ENCODE measurements at places on chromosomes 1 and 21.

DNA sequence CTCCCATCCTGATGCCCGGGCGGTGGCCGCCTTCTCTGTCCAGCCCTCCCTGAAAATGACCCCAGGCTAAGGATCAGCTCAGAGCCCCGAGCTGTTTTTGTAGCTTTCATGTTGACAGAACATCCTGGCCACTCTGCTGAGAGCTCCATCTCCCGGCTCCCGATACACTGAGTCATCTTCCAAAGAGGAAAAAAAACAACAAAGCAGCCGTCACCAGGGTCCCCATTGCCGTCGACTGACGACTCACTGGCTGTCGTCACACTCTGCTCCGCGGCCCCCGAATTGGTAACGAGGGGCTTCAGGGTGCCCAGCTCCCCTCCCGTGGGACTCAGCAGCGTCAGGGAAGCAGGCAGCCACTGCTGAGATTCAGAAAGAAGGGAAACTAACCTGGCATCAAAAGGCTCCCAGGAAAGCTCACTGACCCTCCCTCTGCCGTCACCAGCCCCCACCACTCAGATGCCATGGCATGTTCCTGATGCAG, 67.2 kb downstream of the CD46 start:
- no peak for DNase-seq

GRCh38 chr1:32881291-32881690, 5.0 kb upstream of the HPCA start:
- no peak for DNase-seq

GRCh38 chr21:34043333-34043732, 30.0 kb upstream of the MRPS6 start:
- no peak for DNase-seq

DNA sequence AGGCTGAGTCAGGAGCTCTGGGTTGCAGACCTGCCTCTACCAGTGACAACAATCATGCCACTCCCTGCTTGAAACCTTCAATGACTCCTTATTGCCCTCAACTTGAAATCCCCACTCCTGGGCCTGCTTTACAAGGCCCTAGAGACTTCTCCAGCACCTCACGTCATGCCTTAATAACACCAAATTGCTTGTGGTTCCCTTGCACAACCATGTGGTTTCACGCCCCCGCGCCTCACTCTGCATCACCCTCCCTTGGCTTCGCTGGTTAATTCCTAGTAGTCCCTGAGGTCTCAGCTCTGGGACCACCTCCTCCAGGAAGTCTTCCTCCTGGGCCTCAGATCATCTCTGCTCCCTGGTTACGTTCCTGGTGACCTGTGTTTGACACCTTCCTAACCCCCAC, 33.0 kb downstream of the EPHA2 start:
- DNase-seq: no peak

GRCh38 chr1:225500624-225501192, 72.9 kb upstream of the LBR start:
- no peak for DNase-seq

DNA sequence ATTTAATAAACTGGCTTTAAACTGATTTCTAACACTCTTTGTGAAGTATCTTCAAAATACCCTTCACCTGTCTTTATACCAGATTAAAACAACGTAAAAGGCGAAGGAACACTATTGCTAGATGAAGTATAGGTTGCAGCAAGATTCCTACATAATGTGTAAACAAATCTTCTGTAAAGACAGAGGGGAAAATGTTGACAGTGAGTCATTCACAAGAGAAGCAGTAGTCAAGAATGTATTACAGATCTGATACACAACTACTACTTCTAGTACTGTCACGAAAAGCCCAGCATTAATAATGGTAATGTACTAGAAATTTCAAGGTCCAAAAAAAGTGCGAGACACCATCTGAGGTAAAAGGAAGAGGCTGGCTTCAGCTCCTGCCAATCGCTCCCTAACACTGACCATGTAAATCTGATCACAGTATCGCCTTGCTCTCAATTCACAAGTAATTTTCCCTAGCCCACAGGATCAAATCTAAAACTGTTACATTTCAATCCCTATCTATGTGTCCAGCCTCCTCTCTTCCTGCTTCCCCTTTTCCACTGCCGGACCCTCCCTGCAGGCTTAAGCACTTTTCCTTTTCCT, 290.4 kb downstream of the AKT3 start:
- DNase-seq: no peak

GRCh38 chr1:202227997-202228401, 34.4 kb downstream of the LGR6 start:
- DNase-seq: no peak

DNA sequence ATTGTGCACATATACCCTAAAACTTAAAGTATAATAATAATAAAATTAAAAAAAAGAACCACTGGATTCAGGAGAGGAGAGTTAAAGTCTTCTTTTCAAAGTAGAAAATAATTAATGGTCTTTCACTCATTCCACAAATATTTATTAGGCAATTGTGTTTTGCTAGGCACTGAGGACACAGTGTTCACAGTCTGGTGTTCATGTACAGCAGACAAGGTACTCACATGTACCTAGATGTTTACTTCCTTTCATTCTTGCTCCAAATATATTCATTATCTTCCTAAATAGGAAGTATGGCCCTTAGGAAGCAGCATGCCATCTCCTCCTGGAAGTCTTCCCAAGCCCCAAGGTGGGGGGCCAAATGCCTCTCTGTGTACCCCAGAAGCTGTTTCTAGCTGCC, 265.0 kb downstream of the NPHP4 start:
- DNase-seq: no peak

- no peak for DNase-seq
Measured at GRCh38 chr1:19366599-19367536, 54.7 kb downstream of the SLC66A1 start.

DNA sequence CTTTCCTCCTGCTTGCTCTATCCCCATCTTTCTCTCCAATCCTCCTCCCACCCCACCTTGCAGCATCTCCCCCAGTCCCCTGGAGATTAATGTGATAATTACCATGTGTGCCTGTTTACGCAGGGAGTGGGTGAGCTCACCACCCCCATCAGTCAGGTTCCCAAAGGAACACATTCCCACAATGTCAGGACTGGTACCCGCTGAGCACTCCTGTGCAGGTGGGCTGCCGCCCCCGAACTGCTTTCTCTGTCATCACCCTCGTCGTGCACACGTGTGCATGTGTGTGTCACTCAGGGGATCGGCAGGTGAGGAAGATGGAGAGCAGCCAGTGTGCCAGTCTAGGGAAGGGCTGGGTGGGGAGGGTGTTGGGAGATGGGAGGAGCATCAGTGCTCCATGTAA, 163.4 kb downstream of the CACNA1E start:
- DNase-seq: no peak

DNA sequence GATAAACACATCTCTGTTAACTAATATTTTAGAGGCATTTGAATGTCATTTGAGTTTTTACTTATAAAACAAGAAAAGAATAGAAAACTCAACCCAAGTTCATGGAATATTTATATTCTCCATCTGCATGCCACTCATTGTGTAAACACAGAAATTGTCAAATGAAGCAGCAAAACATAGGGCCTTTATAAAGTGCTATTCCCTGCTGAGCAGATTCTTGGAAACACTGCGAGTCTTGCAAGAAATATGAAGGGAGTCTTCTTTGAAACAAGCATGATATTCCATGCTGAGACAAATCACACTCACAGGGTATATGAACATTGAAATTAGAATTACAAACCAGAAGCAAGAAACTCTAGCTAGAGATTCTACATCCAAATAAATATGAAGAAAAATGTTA, 655.8 kb downstream of the BRINP3 start:
- no peak for DNase-seq

DNA sequence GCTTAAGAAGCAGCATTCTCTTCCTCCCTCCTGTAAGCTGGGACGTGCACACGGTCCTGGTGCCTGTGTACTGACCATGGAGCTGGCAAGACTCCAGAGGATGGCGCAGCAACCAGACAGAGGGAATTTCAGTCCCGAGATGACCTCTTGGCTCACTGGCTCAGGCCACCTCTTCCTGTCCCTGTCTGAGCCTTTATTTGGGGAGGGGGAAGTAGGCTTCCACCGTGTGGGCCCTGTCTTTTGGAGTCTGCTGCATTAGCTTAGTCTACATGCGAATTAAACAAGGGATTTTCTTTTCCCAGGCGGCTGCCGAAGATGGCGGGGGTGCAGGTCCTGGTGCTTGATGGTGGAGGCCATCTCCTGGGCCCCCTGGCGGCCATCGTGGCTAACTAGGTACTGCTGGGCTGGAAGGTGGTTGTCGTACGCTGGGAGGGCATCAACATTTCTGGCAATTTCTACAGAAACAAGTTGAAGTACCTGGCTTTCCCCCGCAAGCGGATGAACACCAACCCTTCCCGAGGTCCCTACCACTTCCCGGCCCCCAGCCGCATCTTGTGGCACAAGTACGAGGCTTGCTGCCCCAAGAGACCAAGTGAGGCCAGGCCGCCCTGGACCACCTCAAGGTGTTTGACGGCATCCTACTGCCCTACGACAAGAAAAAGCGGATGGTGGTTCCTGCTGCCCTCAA, 10.2 kb downstream of the IL24 start:
- DNase-seq: peak; percentile 40

All from nephron progenitor cell (in vitro differentiated cells).